Stimulated activated CD8-positive, alpha-beta memory T cell treated with anti-CD3 and anti-CD28 coated beads, Interleukin-4, amount 100 ng/mL, for 4 hours (primary cell): ENCODE measurements at places on chromosomes 12 and 14.

DNA sequence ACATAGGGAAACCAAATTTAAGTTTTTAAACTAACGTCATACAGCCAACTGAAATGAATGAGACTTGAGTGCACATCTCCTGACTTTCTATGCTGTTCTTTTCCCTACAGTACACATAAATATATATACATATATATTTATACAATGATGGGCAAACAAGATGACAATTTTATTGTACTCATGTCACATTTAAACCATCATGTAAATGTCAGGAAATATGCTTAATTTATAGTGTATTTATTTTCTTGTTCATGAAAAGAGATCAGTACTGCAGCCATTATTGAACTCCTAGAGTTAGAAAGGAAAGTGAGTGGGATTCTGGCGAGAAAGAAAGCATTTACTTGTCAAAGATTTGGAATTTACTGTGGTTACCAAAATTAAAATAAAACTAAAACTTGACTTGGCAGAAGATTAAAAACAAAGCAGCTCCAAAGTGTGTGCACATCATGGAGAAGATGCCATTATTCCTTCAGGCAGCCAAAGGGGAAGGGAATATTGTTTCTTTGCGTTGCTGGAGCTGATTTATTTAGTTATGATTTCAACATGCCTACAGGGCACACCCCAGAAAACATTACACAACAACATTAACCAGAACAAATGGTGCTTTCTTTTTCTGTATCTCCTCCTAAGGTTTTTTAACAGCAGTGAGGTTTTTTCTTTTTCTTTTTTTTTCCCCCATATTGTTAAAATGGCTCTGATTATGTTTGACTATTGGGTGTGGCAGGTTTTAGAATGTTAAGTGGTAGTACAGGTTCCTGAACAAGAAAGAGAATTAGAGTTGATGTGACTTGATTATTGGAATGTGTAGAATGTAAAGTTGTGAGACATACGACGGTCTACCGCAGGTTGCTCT lies 144.6 kb downstream of the RAD51B start:
- DNase-seq = no peak

DNA sequence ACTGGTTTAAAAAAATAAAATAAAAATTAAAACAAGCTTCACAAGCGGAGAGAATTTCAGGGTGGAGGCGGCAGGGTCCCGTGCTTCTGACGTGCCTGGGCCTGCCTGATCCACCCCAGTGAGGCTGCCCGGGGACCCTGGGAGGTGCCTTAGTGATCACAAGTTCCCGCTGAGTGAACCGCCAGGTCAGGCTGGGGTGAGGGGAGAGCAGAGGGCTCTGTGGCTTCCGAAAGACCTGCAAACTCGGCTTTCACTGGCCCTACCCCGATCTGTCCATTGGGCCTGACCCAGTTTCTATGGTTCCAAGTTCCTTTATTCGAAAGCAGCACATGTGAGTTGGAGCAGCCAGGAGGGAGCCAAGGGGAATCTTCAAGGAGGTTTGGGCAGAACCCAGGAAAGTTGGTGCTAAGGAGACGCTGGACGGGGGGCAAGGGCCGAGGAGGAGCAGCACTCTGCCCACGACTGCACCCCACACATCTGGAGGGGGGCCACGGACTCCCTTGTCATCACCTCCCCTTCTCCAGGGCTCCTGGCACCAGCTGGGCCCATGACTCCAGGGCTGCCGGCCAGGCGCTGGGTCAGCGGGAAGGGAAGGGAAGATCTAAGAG lies 12.9 kb downstream of the MMP14 start:
- no peak for DNase-seq

GRCh38 chr14:30252783-30253674 lies 305.9 kb upstream of the G2E3 start:
- no peak for DNase-seq

- no peak for DNase-seq
Measured at GRCh38 chr14:73717711-73718417, 3.7 kb upstream of the PNMA1 start.

DNA sequence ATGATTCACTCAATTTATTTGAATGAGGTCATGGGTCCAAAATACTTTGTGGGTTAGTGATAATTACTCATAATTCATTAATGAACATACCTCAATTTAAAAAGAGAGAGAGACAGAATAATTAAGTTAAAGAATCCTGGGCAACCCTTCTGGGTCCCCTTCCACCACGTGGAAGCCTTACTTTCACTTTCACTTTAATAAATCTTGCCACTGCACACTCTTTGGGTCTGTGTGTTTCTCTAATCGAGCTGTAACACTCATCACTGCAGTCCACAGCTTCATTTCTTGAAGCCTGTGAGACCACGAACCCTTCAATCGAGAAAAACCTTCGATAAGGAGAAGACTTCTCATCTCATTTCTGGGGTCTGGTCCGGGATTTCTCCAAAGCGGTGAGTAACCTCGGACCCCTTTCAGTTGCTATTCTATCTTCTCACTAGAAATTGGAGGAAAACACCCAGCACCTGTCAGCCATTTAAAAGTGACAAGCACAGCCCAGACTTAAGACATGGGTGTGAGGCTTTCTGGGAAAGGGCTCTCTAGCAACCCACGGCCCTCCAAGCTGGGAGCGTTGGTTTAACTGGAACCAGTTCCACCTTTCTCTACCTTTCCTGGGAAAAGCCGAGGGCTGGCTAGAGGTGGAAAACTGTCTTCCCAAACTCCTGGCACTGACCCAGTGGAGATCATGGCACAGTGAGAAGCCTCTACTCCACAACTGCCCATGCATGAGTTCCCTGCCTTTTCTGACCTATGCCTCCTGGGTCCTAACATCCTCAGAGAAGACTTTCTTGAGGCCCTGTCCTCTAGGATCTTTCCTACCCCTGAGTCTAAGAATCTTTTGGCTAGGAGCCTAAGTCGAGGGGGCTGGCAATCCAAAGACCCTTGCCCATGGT lies 148.8 kb upstream of the ATF7IP start:
- no peak for DNase-seq

- no peak for DNase-seq
Measured at GRCh38 chr14:55688566-55688965, 108.6 kb downstream of the KTN1 start.

- DNase-seq = no peak
Measured at GRCh38 chr12:15824516-15824915, 35.3 kb upstream of the EPS8 start.

- no peak for DNase-seq
Measured at GRCh38 chr12:10867381-10867780, 16.7 kb downstream of the PRH1 start.

DNA sequence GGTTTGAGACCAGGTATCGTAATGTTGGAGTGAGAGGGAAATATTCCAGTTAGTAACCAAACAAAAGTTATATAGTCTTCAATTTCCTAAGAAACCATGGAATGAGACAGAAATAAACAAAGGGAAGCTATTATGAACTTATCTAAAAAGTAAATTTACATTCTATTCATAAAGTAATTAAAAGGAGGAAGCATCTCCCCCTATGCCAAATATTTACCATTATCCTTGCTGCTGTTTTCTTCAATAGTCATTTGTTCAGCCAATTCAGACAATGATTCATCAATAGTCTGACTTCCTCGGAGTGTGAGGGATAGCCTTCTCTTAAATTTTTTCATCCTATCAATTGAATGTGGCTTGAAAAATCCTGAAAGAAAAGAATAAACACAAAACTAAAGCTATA lies 65.7 kb downstream of the CDK17 start:
- DNase-seq = no peak
